Muscle of arm (tissue), 14 donors: ENCODE measurements at places on chromosomes 4 and X. TPM values are rescaled to one million over a fixed set of nuclear protein-coding genes. Genes with fewer than 3 reads are reported as not detected.

DNA sequence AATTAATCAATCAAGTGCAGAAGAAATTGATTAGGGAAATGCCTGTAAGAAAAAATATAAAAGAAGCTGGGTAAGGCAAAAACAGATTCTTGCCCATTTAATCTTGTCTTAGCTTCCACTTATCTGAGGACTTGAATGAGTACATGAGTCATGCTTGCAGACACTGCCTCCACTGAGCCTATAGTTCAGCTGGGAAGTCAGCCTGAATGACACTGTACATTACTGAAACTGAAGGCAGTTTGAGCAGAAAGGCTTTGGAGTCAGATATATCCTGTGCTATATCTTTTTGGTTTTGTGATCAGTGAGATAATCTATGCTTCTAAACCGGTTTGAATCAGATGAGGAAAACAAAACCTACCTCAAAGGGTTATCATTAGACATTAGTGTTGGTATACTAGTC, 61.3 kb downstream of the NUDT11 start:
- DNase-seq, result no peak

Gene HSFX4
- polyA plus RNA-seq, result not detected

DNA sequence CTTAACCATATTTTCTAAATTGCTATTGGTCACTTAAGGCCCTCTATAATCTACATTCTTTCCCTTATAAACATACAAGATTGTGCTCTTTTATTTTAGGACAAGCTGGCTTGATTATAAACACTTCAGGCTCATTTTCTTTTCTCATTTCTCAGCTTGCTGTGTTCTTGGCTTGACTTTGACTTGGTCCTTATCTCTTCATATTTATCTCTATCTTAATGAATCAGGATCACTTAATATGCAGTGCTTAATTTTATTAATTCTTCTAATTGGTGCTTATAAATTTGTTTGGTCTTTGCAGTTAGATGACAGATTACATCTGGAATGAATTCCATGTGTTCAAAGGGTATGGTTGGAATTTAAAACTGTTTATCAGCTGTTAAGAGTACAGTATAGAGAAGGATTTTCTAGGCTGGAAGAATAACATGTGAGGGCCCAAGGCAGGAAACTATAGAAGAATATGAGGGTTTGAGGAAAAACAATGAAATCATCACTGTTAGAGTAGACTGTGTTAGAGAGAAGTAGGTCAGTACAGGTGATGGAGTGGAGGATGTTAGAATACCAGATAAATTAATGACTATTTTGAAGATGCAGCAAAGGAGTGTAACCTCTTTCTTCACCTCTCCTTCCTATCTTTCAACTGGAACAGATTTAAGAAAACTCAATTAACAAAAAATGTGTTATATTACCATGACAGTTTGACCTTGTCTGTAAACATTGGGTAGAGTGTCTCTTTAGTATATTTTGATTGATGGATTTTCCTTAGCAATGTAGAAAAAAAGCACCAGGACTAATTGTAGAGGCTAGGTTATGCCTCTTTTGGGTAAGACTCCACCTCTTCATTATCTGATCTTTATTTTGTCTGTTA, 169.6 kb downstream of the RAPGEF2 start:
- DNase-seq, result no peak

DNA sequence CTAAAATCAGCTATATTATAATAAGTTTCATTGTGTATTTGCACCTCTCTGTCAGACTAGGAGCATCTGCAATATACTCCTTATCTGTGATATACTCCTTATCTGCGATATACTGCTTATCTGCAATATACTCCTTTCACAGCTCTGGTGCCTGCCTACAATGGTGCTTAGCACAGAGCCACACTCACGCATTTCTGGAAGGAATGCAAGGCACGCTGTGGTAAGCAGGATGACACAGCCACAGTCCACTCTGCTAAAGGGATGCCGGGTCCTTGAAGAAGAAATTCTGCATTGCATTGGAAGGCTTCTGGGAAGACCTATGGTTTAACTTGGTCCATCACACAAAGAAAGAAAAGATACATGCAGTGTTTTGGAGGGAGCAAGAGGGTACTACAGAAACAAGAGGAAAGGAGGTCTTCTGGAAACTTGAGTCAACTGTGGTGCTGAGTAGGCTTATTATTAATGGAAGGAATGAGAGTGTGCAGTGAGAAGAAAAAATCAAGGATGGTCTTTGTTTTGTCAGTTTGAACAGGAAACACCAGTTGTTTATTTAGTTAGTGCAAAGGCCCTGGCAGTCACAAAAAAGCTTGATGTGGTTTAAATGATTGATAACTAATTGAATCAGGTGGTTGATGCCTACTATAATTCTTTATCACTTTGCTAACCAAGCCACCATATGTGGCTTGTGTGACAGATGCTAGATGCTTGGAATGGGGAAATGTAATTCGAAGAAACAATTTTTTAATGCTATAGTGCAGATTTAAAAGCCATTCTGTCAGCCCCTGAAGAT, 342.3 kb downstream of the GRXCR1 start:
- DNase-seq, result no peak

GRCh38 chrX:8546715-8547114, 82.1 kb downstream of the VCX3B start:
- no peak for DNase-seq

- DNase-seq, result no peak
Observed at GRCh38 chr4:149993030-149993429, 85.2 kb upstream of the DCLK2 start.

DNA sequence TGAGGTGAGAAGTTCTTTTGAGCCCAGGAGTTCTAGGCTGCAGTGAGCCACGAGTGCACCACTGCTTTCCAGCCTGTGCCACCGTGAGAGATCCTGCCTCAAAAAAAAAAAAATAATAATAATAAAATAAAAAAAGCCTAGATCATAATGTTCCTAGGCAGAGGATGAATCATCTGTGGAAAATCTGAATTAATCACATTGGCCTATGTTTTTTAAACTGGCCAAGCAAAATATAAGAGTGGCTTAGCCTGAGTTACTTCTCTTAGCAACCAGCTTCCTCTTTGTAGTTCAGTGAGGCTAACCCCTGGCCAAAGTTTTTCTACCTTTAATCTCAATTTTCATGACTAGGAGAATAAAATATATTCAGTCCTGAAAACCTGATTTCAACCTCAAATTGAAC, 614.6 kb downstream of the PPP4R3C start:
- DNase-seq, result no peak

GRCh38 chrX:78237127-78237526, 90.3 kb downstream of the CYSLTR1 start:
- no peak for DNase-seq

- no peak for DNase-seq
Observed at GRCh38 chr4:93144644-93145043, 683.9 kb upstream of the ATOH1 start.

GRCh38 chrX:43655151-43656004, 721 bp upstream of the MAOA start:
- no peak for DNase-seq

Gene PTPN13
- polyA plus RNA-seq, result 2.8 TPM

DNA sequence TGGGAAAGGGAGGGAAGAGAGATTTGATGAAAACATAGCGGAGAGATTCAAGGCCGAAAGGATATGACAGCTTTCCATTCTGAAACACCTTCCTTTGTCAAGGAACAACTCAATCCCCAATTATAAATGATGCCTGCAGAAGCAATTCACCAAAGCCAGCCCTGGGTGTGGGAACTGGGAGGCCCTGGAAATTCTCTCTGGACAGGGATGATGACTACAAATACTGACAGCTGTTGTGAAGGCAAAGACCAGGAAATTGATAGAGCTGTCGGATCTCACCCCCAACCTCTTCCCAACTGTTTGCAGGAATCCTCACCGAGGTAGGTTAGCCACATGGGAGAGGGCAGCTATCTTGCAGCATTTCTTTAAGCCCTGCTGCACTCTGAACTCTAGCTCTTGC, 54.3 kb downstream of the CCDC149 start:
- DNase-seq, result no peak

GRCh38 chrX:74272230-74272629, 31.8 kb upstream of the ZCCHC13 start:
- DNase-seq, result no peak

GRCh38 chr4:1105662-1106061, 7.7 kb downstream of the RNF212 start:
- no peak for DNase-seq

GRCh38 chrX:17814557-17814956, 46.5 kb downstream of the RAI2 start:
- DNase-seq, result no peak

Gene NPY5R
- polyA plus RNA-seq, result 0.23 TPM

DNA sequence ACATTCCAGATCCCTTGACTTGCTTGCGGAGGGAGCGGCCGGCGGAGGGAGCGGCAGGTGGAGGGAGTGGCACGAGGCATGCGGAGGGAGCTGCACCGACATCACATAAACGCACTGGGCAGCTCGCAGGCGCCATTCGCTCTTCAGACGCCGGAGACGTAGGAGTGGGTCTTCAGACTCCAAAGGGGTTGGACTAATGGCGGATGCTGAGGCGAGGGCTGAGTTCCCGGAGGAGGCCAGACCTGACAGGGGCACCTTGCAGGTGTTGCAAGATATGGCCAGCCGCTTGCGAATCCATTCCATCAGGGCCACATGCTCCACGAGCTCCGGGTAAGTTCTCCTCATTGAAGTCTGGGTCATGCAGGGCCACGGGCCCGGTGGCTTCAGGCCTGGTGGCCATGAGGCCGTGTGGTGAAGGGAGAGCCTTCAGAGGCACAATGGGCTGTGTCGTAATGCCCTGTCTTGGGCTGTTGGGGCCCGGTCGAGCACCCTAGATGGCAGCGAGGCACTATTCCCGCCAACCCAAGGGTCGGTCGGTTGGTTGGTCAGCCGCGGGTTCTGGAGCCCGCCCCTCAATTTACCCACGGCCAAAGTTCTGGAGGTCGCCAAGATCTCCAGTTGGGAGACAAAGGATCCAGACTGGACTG, at the start of gene TKTL1:
TKTL1 (plus strand) TSS at position 132 of the 647 bp plus-strand sequence; CDS start at position 197, 65 bp downstream.
- no peak for DNase-seq

DNA sequence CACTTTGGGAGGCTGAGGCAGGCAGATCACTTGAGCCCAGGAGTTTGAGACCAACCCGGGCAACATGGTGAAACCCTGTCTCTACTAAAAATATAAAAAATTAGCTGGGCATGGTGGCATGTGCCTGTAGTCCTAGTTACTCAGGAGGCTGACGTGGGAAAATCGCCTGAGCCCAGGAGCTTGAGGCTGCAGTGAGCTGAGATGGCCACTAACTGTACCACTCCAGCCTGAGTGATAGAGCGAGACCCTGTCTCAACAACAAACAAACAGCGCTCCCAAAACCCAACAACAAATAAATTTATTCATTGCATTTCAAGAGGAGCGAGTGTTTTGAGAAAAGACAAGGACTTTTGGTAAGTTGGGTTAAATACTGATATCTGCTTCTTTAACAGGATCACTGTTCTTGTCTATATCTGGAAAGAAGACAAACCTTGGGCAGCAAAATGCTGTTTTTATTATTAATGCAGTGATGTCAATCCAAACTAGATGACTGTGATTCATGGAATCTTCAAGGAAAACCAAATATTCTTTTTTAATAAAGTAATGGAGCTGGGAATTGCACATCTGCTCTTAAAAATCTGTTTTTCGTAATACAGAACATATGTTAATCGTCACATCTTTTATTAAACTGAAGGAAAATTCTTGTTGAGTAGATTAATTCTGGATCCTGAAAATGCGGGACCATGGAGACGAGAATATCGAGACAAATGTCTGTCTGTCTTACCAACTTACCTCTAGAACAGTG, 90.8 kb upstream of the LIMCH1 start:
- DNase-seq, result no peak

Gene MAGEA2
- 0.35 TPM for polyA plus RNA-seq

DNA sequence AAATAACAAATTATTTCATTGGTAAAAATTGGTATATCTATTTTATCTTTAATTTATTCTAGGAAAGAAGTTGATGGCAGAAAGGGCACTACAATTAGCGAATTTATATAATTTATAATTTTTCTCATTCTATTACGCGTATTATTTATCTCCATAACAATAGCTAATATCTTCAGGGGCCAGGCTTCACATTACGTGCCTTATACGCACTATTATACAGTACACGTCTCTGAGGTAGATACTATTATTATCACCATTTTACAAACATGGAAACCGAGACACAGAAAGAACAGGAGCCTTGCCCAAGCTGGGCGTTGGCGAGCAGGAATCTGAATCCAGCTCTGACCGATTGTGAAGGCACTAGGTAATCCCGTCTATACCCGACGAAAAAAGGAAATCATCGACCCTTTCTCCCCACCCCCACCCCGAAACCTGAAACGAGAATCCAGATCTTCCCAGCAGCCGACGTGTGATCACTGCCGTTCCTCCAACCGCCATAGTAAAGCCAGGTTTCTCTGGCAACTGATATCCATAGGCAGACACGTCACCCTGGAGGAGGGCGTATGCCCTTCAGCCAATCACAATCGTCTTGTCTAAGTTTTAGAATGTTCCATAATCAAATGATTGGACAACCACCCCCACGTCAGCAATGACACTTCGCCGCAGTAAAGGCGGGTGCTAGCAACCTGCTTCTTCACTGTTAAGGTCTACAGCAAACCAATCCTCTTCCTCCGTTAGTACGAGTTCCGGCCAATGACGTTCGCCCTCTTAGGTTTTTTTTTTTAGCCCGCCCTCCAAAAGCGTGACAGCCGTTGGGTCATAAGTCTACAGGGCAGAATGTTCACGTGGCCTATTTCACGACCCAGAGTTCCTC, at the start of gene MORF4L2:
MORF4L2 (minus strand) TSS at position 501 of the 874 bp plus-strand sequence. CDS start 9,672 bp downstream, outside the sequence.
- DNase-seq, result peak; percentile 94

Gene TMPRSS11B
- polyA plus RNA-seq, result 0.09 TPM
